Cardiac muscle cell (in vitro differentiated cells and primary cell): ENCODE measurements at places on chromosomes 12 and 14.

DNA sequence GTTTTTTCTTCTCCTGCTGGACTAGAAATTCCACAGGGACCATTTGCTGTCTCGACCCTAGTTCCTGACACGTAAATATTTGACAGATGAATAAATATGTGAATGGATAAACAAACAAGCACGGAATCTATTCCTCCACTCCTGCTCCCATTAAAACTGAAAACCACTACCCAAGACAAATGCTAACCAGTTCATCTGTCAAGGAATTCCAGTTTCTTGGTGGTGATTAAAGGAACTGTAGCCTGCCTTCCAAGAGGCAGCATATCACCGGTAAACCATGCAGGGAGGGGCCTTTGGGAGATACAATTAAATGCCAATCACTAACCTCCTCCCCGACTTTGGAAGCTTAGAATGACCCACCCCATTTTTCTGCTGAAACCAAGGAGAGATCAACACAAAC, 95.4 kb downstream of the TTC7B start:
- DNase-seq = no peak

DNA sequence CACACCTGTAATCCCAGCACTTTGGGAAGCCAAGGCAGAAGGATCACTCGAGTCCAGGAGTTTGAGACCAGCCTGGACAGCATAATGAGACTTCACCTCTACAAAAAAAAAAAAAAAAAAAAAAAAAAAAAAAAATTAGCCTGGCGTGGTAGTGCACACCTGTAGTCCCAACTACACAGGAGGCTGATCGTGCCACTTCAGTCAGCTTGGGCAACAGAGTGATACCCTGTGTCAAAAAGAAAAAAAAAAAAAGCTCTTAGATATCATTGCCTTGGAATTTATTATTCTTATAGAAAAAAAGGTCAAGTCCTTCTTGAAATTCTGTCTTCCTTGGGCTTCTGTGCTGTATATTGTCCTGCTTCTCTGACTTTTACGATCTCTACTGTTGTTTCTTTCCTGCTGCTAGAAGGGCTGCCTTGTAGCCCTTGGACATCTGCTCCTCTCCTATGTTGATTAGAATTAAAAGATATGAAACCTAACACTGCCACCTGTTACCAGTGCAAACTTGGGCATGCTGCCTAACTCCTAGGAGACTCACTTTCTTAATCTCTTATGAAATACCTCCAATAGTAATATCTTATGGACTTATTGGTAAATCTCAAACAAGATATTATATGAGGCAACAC, 5.7 kb downstream of the TMEM19 start:
- DNase-seq = no peak

DNA sequence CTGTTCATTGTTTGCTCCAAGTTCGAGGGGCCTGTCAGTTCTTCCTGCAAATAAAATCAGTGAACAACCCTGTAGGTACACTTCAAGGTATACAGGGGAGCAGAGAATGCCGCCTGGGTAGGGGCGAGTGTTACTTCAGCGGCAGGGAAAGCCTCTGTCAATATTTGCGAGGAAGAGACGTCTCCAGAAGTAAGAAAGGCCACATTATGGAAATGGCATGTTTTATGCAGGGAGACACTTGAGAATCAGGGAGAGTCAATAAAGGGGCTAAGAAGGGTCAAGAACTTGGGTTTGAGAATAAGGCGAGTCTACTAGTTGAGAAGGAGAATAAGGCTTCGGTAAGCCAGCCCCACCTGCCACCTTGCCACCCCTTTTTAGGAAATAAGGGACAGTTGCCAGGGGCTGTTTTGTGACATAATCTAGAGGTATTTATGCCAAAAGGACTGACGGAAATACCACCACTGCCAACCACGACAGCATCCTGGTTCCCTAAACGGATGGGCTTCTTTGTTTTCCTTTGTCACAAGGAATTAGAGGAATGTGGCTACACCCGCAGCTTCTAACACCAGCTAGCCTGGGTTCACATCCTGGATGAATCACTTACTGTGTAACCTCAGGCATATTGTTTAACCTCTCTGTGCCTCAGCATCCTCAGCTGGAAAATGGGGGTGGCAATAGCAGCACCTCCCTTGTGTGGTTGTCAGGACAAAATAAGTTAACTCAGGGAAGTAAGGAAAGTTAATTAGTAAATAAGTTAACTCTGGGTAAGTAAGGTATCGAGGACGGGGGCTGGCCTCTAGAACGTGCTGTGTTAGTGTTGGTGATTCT, 67.7 kb downstream of the EID3 start:
- no peak for DNase-seq

DNA sequence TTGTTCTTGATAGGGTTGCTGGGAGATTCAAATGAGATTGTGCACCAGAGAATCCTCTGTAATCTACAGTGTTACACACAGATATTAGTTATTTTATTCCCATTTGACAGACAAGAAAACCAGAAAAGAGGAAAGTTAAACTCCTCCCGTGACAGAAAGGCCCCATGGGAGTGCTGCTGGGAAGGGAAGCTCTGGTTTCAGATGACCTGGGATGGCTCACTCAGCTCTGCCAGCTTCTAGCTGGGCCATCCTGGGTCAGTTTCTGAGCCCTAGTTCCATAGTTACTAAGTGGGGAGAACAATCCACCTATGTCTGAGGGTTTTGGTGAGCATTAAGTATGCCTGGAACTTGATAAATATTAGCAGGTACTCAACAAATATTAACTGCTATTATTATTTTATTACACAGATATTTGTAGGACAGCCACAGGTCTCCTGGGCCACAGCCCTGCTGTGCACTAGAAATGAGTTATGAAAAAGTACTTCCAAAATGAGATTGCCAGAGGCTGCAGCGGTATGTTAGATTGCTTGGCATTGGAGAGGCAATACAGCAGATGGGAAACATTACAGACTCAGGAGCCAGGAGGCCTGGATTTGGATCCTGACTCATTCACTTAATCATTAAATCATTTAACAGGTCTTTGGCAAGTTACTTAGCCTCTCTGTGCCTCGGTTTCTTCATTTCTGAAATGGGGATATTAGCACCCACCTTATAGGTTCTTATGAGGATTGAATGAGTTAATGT, 47.1 kb upstream of the STON2 start:
- no peak for DNase-seq

DNA sequence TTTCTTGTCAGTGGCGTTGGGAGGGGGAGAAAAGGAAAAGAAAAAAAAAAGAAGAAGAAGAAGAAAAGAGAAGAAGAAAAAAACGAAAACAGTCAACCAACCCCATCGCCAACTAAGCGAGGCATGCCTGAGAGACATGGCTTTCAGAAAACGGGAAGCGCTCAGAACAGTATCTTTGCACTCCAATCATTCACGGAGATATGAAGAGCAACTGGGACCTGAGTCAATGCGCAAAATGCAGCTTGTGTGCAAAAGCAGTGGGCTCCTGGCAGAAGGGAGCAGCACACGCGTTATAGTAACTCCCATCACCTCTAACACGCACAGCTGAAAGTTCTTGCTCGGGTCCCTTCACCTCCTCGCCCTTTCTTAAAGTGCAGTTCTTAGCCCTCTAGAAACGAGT, 1.9 kb downstream of the ASCL1 start:
- no peak for DNase-seq

- no peak for DNase-seq
Measured at GRCh38 chr12:78641837-78642423, 222.6 kb upstream of the SYT1 start.
